Sigmoid colon (tissue), 7 donors: ENCODE measurements at places on chromosomes 13 and 19. TPM values are rescaled to one million over a fixed set of nuclear protein-coding genes. Genes with fewer than 3 reads are reported as not detected.

CDX2 gene
- not detected for total RNA-seq

SUCLA2 gene
- 50.2 TPM for total RNA-seq

C1QTNF9 gene
- total RNA-seq, result not detected

CCL25 gene
- not detected for total RNA-seq

SLC6A16 gene
- 3.0 TPM for total RNA-seq

LILRA1 gene
- 1.1 TPM for total RNA-seq

URI1 gene
- total RNA-seq, result 69.2 TPM

ZNF835 gene
- total RNA-seq, result 2.8 TPM

NUP58 gene
- total RNA-seq, result 35.7 TPM

RASIP1 gene
- 11.3 TPM for total RNA-seq

KLK11 gene
- 0.71 TPM for total RNA-seq

RFPL4AL1 gene
- not detected for total RNA-seq

PRDX2 gene
- 312 TPM for total RNA-seq

FOXA3 gene
- total RNA-seq, result 0.49 TPM

ZNF677 gene
- total RNA-seq, result 15.8 TPM

FAM216B gene
- total RNA-seq, result not detected

RASGRP4 gene
- total RNA-seq, result 3.6 TPM

TLE2 gene
- total RNA-seq, result 29.5 TPM

GMIP gene
- total RNA-seq, result 6.0 TPM
